ENCODE measurements at places on chromosomes 3 and 15. TPM values are rescaled to one million over a fixed set of nuclear protein-coding genes. Genes with fewer than 3 reads are reported as not detected.

- no peak for ATAC-seq
These were observed 19.2 kb upstream of the TOP2B start for GRCh38 chr3:25683882-25684281.

DNA sequence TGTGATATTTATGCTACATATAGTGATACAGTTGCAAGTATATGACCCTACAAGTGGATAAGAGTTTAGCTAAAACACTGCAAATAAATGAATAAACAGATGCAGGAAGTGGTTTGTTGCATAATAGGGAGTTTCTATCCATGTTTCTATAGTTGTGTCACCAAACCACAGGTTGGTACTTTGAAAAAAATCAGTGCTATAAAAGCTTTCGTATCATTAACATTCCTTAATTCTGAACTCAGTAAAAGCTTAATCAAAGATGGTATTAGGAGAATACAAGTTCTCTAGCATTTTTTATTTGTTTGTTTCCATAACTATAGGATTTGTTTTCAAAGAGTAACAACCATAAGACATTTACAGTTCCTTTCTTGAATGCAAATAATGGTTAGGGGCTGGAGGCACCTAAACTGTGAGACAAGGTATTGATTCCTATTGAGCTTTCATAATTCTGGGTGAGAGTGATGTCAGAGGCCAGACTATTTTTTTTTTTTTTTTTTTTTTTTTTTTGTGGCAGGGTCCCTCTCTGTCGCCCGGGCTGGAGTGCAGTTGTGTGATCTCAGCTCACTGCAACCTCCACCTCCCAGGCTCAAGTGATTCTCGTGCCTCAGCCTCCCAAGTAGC lies 29.6 kb downstream of the CPOX start:
- peak; percentile 18 for ATAC-seq

DNA sequence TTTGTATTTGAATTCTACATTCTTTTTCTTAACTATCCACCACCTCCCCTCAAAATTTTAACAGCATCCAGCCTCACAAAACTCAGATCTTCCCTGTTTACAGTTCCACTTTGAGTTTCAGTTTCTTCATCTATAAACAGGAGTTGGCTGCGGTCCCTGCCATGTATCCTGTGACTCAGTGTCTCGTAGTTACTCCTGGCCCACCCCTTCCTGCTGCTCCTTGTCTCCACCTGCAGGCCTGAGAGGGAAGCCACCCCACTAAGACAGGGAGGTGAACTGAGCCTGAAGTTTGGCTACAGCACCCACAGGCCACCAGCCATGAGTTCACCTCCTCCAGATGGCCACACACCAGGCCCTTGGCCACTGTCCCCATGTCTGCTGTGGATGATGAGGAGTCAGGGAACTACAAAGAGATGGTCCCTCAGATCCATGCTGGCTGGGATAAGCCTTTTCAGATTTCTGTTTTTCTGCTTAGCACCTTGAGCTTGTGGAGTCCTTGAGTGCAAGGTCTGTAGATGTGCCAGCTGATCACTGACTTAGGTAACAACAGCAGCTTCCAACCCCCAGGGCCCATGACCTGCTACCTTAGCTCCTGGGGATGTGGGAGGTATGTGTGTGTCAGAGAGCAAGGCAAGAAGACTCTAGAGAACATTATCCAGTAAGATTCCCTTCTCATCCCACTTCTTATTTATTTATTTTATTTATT lies 37.5 kb downstream of the CD86 start:
- peak; percentile 95 for ATAC-seq

- no peak for ATAC-seq
These were observed 148.5 kb downstream of the IGF1R start for GRCh38 chr15:98796685-98797357.

TGM4 gene
- not detected for total RNA-seq

DNA sequence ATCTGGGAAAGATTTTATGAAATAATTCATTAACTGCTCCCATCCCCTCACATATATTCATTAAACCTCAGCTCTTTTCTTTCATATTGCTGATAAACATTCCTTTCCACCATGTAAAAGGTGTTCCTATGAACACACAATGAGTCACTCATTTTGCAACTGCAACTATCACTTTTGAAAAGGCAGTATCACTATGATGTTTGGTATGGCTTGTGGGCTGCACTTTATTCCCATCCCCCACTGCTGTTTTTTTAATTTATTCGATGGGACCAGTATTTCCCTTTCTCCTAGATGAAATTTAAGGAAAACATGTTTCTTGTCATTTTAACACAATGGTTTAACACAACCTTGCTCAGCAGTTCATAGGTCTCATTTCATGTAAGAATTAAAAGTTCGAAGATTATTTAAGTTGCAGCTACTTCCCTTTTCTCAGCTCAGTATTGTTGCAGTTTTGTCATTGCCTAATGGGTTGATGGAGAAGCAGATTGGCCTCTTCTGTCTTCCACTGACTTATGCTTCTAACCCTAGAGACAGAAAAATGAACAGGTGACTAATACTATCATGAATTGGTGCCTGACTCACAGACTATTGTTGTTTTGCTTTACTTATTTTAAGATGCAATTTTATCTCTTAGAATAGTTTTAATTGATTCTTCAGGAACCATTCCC lies 280.3 kb downstream of the ZPLD1 start:
- no peak for ATAC-seq

TMEM45A gene
- total RNA-seq: 13.6 TPM

DNA sequence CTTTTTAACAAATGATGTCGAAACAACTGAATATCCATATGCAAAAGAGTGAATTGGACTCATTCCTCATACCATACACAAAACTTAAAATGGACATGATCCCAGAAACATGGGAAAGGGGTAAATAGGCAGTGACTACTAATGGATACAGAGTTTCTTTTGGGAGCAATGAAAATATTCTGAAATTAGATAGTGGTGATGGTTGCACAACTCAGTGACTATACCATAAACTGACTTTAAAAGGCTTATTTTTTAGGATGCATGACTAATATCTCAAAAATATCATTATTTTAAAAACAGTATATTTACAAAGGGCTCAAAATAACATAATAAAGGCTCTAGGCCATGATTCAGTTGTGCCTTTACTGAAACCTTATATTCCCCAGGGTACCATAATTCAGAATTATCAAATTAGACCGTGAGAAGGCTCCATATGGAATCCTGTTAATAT lies 16.3 kb upstream of the ATP13A3 start:
- no peak for ATAC-seq

- no peak for ATAC-seq
These were observed 455.5 kb downstream of the ERC2 start for GRCh38 chr3:56012721-56013120.

- ATAC-seq: peak; percentile 20
These were observed 85.6 kb upstream of the ACP3 start for GRCh38 chr3:132231633-132232032.

GRCh38 chr15:68022061-68022460 lies 32.1 kb upstream of the PIAS1 start:
- ATAC-seq: no peak

- no peak for ATAC-seq
These were observed 31.3 kb upstream of the PIK3CA start for GRCh38 chr3:179116816-179117215.

DNA sequence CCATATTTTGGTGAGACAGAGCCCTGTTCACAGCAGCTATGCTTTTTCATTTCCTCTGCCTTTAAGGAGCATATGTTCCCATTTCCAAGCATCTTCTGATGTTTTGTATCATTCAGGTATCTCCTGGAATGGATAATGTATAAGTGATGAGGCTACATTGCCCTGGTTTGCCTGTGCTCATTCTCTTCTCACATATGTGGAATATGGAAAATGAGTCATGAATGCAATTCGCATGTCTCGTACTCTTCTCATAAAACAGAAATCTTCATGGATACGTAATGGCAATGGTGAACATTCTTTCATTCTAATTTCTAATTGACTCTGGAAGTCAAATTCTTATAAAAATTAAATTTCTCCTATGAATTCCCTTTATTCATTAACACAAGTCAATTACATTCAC lies 143.1 kb downstream of the CDIN1 start:
- ATAC-seq: no peak

THSD4 gene
- 121 TPM for total RNA-seq

BAHD1 gene
- total RNA-seq: 7.0 TPM

DNA sequence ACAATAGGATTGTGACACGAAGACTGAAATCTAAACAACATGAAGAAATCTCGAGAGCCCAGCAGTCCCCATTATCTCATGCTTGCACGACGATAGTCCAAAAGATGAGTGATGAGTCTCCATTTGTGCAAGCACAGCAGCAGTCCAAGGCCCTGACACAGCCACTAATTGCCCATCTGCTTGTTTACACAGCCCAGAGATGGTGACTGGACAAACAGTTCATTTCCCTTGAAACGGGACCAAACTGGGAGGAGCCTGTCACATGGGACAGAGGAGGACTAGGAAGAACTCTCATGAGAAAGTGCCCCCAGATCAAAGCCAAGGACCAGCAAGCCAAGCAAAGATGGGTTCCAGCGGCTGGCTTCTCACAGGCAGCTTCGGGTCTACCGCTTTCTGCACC lies 121.0 kb downstream of the GREM1 start:
- no peak for ATAC-seq

FEZF2 gene
- total RNA-seq: not detected

- ATAC-seq: peak; percentile 94
These were observed 82.4 kb downstream of the P3H2 start for GRCh38 chr3:190038050-190038933.

GRCh38 chr3:131077904-131078303 lies 51.2 kb downstream of the NEK11 start:
- no peak for ATAC-seq

GRCh38 chr3:193605876-193606275 lies 12.9 kb downstream of the OPA1 start:
- ATAC-seq: peak; percentile 87

STRIT1 gene
- not detected for total RNA-seq

GOLGA6A gene
- total RNA-seq: 0.08 TPM

- no peak for ATAC-seq
These were observed 414.5 kb upstream of the MDFIC2 start for GRCh38 chr3:70726961-70727360.

- no peak for ATAC-seq
These were observed 104.3 kb downstream of the ZNF280D start for GRCh38 chr15:56628893-56629532.

TMEM158 gene
- 3.5 TPM for total RNA-seq

GOLGA6L10 gene
- total RNA-seq: 3.9 TPM
